ENCODE measurements at places on chromosomes 3 and 15.
A peak's percentile ranks its signal among the peaks of the same experiment; 100 is the strongest.

GRCh38 chr3:178455946-178456345, 80.3 kb upstream of the KCNMB2 start:
- no peak for DNase-seq

DNA sequence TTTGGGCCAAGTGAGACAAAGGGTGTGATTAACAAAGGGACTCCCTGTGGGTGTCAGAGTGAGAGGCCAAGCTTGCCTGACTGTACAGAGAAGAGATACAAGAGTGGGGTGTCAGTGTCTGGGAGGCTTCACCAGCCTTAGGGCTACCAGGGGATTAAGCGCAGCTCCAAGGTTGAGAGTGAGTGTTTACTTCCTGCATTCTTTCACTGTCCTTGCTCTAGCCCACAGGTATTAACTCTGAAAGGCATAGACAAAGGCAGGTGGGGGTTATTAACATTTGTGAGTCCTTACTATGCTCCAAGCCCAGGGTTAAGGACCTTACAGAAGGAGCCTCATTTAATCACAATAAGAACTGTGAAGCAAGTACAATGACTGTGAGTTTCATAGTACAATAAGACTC, 107.6 kb downstream of the IL20RB start:
- no peak for DNase-seq

- DNase-seq = no peak
These were observed 211.7 kb upstream of the ZPLD1 start for GRCh38 chr3:102223132-102223531.

- peak; percentile 90 for DNase-seq
These were observed 11.0 kb downstream of the STARD5 start for GRCh38 chr15:81312790-81313543.

DNA sequence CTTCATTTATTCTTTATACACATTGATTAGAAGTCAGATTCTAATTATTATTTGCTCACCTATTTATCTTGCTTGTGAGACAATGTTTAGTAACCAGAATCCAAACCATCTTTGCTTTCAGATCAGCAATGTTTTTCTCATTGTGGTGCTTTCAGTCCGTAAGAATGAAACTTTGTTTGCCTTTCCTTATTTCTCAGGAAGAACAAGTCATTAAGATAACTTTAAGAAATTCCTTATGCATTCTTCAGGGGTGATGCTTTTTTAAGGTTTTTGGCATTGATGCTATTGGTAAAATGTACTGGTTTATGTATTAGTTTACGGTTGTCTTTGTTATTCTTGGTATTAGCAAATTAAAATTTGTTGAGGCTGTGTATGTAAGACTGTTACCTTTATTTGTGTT, 120.8 kb upstream of the POU1F1 start:
- DNase-seq = peak; percentile 46

DNA sequence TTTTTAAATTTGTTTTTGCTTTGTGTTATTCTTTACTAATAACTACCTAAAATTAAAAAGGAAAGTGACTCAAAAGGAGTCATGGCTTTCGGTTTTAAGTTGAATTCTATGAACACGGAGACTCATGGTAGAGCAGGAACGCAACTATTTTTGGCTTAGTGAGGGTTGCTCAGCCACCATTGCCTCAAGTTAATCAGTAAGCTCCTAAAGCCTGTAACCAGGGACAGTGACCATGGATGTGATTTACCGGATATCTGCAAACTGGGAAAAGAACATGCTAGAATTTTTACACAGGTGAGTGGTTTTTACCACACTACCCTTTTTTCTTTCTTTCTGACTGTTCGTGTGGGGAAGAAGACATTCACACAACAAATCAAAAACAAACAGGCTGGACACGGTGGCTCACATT, 11.8 kb downstream of the SLC12A8 start:
- DNase-seq = no peak

GRCh38 chr3:20787005-20787404, 601.0 kb upstream of the SGO1 start:
- no peak for DNase-seq

DNA sequence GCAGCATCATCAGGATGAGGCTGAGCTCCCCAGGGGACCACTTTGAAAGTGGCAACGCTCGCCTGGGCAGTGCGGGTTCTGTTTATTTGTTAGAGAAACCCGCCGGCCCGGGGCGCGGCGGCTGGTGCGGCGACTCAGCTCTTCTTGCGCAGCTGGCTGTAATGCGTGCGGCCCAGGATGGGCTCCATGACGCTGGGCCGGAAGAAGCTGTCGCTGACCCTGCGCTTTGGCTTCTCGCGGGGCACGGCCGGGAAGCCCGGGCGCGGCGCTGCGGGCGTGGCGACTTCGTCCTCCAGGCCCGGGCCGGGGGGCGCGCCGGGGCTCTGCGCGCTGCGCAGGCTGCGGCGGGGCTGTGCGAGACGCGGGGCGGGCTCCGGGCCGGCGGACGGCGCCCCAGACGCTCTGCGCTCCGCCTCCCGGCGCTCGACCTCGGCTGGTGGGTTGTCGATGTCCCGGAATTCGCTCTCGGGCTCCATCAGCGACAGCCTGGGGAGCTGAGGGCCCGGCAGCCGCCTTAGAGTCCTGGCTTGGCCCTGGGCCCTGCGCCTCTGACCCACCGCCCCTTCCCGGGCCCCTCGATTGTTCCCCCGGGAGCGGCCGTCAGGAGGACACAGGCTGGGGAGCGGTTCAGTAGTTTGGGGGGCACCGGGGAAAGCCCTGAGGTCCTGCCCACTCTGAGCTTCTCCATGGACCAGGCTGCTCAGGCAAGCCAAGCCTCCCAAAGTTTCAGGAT, 10.3 kb upstream of the KIF7 start:
- DNase-seq = no peak

DNA sequence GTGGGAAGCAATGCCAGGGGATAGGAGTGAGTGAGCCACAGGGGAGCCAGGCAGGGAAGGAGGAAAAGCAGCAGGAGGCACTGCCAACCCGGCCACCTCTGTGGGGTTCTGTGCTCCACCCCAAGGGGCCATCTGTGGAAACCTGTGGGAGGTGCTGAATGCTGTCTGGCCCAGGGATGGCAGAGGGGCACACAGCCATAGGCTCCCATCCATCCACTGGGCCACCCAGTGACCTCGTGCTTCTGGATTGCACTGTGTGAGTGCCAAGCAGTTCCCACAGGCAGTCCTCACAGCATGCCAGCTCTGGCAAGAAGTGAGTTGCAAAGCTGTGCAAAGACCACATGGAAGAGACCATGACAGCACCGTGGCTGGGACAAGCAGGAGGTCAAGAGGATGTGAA, 27.5 kb downstream of the DNAJB8 start:
- DNase-seq = peak; percentile 17

GRCh38 chr3:189702066-189702646, 71.0 kb downstream of the TP63 start:
- DNase-seq = no peak

DNA sequence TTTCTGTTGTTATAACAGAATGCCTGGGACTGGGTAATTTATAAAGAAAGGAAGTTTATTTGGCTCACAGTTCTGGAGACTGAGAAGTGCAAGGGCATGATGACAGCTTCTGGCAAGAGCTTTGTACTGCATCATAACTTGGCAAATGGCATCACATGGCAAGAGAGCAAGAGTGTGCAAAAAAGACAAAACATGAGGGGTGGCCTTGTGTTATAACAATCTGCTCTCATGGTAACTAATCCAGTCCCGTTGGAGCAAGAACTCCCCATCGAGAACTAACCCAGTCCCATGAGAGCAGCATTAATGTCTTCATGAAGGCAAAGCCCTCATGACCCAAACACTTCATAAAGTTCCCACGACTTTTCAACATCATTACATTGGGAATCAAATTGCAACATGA, 23.2 kb downstream of the SCN11A start:
- DNase-seq = no peak

GRCh38 chr3:182632077-182632393, 161.3 kb upstream of the ATP11B start:
- DNase-seq = no peak

DNA sequence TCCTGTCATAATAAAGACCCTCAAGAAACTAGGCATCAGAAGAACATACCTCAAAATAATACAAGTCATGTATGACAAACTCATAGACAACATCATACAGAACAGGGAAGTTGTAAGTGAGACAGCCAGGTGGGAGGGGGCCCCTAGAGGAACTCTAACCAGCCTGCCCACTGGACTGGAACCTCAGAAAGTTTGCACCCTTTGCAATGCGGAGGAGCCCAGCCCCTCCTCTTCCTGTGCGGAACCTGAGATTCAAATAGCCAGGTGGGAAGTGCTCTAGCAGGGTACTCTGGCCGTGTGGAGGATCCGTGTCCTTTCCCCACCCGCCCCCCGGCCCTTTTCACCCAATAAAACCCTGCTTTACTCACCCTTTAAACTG, 387.0 kb upstream of the CBLB start:
- no peak for DNase-seq

GRCh38 chr3:39166932-39167532, 13.6 kb upstream of the CSRNP1 start:
- DNase-seq = peak; percentile 85

DNA sequence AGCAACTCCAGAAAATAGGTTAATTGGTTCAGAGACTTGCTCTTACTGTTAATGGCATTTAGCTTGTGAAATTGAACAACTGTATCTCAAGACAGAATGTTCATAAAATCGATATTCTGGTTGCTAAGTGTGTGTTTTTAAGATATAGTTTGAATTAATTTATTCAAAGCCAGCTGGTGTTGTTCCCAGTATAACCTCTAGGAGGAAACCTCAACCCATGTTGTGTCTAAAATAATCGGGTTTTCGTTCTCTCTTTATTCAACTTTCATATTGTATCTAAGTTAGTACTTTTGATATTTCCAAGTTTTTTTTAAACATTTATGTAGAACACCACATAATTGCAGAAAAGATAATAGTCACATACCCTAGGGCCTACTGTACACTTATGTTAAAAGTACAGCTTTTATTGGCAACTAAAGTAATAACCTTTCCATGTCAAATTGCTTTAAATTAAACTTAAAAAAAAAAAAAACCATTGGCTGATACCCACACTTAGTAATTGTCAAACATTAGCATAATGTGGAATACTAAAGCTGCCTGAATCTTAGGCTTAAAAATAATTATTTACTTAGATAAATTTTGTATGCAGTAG, 90.9 kb downstream of the SAMMSON start:
- DNase-seq = no peak

Measured in AG04449 (cell line).